ENCODE measurements at places on chromosomes 6 and 20. TPM values are rescaled to one million over a fixed set of nuclear protein-coding genes. Genes with fewer than 3 reads are reported as not detected.

The WASF1 gene
- 12.4 TPM for total RNA-seq

The CENPW gene
- total RNA-seq, result 12.2 TPM

DNA sequence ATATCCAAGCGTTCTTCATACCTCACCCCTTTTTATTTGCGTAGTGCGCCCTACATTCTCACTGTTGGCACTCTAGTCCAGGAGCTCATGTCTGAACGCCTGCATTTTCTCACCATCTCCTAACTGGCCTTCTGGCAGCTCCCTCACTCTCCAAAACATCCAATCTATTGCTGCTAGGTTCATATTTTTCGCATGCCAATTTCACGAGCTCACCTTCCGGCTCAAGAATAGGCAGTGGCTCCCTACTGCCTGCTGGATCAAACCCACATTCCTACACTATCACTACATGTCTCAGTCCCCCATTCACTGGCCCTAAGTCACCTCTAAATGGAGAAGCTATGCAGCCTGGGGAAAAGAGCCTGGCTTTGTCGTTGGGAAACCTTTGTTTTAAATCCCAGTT is 115.0 kb downstream of the IPCEF1 start:
- H3K27me3 ChIP-seq, result no peaks in the 10 kb centered on the region
- no peaks in the 10 kb centered on the region for H3K4me1 ChIP-seq
- H3K36me3 ChIP-seq, result no peaks in the 10 kb centered on the region
- H3K4me3 ChIP-seq, result no peak overlapping the region

GRCh38 chr6:142458836-142459235 is 157.0 kb downstream of the ADGRG6 start:
- H3K27ac ChIP-seq, result no peak overlapping the region
- H3K36me3 ChIP-seq, result no peaks in the 10 kb centered on the region
- DNase-seq, result no peak
- H3K4me3 ChIP-seq, result no peak overlapping the region
- H3K4me1 ChIP-seq, result no peaks in the 10 kb centered on the region
- no peaks in the 10 kb centered on the region for H3K27me3 ChIP-seq

The PXMP4 gene
- 10.0 TPM for total RNA-seq

DNA sequence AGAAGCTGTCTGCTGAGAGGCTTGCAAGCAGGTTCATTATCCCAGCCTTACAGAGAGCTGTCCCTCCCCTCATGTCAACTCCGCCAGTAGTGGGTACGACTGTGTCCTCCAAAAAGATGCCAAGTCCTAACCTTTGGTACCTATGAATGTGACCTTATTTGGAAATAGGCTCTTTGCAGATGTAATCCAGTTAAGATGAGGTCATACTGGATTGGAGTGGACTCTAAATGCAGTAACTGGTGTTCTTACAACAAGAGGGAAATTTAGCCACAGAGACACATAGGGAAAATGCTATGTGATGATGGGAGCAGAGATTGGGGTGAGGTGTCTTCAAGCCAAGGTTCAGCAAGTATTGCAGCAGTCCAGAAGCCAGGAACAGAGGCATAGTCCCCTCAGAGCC is 90.8 kb upstream of the FOXP4 start:
- H3K4me3 ChIP-seq, result no peak overlapping the region
- peaks cover 16% of the 10 kb centered on the region for H3K4me1 ChIP-seq
- no peak overlapping the region for H3K27ac ChIP-seq
- no peaks in the 10 kb centered on the region for H3K36me3 ChIP-seq
- no peak for DNase-seq

- H3K27ac ChIP-seq, result no peak overlapping the region
- H3K36me3 ChIP-seq, result no peaks in the 10 kb centered on the region
- DNase-seq, result no peak
- no peak overlapping the region for H3K4me3 ChIP-seq
Measured at GRCh38 chr20:24977336-24977735, 15.2 kb downstream of the APMAP start.

GRCh38 chr20:57930351-57930750 is 220.5 kb upstream of the PMEPA1 start:
- no peaks in the 10 kb centered on the region for H3K4me1 ChIP-seq
- no peaks in the 10 kb centered on the region for H3K27me3 ChIP-seq
- no peak overlapping the region for H3K27ac ChIP-seq
- H3K4me3 ChIP-seq, result no peak overlapping the region

DNA sequence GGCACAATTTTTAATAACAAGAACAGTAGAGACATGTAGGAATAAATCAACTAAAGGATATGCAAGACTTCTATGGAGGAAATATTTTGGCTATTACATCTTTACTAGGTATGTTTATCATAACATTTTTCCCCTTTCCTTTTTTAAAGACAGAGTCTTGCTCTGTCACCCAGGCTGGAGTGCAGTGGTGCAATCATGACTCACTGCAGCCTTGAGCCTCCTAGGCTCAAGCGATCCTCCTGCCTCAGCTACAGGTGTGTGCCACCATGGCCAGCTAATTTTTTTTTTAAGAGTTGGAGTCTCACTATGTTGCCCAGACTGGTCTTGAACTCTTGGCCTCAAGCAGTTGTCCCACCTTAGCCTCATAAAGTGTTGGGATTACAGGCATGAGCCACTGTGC is 37.0 kb downstream of the AKAP7 start:
- H3K36me3 ChIP-seq, result no peaks in the 10 kb centered on the region
- no peaks in the 10 kb centered on the region for H3K4me1 ChIP-seq

The DCDC2 gene
- total RNA-seq, result 1.0 TPM

All from uterus (tissue), 4 donors.